ENCODE measurements at places on chromosomes 1 and 21.

- no peak for DNase-seq
Observed at GRCh38 chr1:208848854-208849253, 604.7 kb upstream of the PLXNA2 start.

DNA sequence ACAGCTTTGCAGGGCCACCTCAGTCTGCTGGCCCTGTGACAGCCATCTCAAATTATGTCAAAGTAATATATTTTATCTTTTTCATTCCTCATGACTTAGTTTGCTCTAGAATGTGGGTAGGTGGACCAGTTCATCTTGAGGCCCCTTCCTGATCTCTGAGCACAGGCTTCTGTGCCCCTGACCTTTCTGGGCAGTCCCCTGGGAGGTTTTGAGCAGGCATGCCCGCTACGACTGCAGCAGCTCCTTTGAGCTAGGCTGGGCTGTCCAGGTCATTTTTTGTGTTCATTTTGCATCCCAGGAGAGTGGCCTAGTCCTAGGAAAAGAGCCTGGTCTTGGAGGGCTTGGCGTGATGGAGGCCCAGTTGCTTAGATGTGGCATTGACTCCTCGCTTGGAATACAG lies 42.7 kb downstream of the EIF2D start:
- DNase-seq: no peak

DNA sequence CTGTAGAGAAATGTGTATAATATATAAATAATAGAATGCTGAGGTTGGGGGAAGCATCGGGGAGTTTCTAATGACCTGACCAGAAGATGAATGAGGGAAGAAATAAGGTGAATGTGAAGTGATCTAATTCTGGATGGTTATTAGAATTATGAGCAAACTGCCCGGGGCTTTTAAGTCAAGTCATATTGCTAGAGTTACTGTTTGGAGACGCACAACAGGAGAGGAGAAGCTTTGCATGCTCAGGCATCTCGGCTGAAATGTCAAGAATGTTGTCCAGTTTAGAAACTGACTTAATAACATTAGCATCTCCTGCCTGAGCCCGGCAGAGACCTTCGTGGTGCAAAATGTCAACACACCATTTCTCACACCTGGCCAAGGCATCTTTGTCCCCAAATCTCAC lies 119.1 kb downstream of the RRAGC start:
- no peak for DNase-seq

GRCh38 chr1:107795441-107795840 lies 169.5 kb downstream of the VAV3 start:
- DNase-seq: no peak

- DNase-seq: peak; percentile 60
Observed at GRCh38 chr1:115668579-115668978, 26.8 kb downstream of the VANGL1 start.

DNA sequence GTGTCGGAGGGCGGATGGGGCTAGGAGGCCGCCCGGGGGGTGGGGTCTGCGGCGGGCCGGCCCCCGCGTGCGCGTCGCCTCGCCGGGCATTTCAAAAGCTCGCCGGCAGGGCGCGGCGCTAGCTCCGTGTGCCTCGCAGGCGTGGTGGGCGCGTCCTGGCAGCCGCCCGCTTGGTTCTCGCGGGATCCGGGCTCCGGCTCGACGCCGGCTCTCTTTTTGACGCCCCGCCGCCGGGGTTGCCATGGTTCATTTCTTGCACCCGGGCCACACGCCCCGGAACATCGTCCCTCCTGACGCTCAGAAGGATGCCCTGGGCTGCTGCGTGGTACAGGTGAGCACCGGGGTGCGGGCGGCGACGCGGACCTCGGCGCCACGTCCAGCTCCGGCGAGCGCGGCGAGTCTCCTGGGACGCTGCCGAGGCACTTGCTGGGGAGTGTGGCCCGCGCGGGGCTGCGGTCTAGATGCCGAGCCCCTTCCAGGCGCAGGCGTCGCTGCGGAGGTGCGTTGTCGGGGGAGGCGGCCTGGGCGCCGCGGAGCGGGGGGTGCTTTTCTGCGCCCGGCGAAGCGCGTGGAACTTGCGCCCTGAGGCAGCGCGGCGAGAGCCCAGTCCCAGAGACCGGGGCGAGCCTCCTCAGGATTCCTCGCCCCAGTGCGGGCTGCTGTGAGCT lies at the start of gene ZYG11A:
Gene ZYG11A, plus strand, starts transcription at position 118 of the 668 bp plus-strand sequence. Its CDS starts 124 bp downstream, at position 242.
- DNase-seq: peak; percentile 39

- no peak for DNase-seq
Observed at GRCh38 chr1:245946905-245947304, 560.2 kb downstream of the SMYD3 start.

GRCh38 chr1:2037314-2037979 lies 12.8 kb upstream of the PRKCZ start:
- no peak for DNase-seq

DNA sequence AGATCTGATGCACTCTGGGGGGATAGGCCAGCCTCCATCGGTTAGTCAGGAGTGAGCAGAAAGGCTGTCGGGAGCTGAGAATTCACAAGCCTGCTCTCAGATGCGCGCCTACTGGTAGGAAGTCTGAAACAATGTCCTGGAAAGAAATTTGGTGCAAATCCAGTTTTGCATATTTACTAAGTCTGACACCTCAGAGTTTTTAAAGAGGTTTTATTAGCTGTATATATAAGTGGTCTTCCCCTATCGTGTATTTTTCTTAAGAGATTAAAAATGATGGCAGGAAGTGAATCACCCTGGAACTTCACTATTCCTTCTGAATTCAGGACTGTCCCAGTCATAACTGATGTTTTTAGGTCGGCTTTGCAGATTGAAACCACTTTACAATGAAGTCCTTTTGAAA lies 99.8 kb upstream of the C1orf105 start:
- DNase-seq: peak; percentile 55

- no peak for DNase-seq
Observed at GRCh38 chr1:72117621-72118020, 164.7 kb downstream of the NEGR1 start.

DNA sequence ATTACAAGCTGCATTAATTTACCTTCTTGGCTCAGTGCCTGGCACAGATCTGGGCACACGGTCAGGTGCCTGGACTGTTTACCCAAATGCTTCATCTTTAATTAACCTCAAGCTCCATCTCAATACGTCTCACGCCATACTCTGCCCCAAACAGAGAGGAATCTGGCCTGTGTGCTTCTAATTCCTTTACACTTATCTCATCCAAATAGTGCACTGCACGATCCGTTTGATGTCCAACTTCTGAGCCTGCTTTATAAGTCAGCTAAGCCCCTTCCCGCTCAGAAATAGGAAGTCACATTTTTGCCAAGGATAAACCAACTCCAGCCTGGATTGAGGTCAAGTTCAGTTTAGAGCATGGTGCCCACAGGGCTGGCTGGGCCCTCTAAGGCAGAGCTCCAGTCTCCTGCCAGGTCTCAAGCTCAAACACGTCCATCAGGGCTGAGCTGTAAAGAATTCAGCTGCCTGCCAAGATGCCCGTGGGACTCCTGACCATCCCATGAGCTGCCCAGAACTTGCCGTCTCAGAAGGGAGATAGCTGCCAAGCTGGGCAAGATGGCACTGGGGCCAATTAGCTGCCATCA lies 233.5 kb downstream of the TRABD2B start:
- no peak for DNase-seq

- peak; percentile 33 for DNase-seq
Observed at GRCh38 chr1:203216274-203217138, 13.0 kb downstream of the CHIT1 start.

DNA sequence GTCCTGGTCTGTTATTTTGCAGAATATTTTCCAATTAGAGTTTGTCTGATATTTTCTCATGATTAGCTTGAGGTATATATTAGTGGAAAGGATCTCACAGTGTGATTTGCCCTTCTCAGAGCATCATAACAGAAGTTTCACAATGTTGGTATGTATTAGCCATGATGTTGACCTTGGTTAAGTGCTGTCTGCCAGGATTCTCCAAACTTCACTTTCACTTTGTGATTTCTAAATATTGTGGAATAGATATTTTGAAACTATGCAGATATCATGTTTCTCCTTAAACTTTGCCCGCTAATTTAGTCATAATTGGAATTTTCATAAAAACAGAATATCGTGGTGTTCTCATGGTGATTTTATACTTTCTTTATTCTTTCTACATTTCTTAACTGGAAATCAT lies 98.0 kb upstream of the DEPDC1 start:
- no peak for DNase-seq

DNA sequence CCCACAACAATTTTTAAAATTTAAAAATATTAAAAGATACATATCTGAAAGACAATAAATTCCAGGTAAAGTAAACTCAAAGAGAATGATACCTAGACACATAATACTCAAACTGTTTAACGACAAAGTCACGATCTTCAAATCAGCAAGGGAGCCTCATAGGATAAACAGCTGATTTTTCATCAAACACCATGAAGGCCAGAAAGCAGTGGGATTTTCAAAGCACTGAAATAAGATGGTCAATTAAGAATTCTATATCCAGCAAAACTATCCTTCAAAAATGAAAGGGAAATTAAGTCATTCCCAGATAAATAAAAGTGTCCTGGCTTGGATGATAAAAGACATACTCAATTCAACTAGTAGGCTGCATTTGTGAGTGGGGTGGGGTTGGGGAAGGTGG lies 100.5 kb downstream of the TIAM1 start:
- DNase-seq: no peak

DNA sequence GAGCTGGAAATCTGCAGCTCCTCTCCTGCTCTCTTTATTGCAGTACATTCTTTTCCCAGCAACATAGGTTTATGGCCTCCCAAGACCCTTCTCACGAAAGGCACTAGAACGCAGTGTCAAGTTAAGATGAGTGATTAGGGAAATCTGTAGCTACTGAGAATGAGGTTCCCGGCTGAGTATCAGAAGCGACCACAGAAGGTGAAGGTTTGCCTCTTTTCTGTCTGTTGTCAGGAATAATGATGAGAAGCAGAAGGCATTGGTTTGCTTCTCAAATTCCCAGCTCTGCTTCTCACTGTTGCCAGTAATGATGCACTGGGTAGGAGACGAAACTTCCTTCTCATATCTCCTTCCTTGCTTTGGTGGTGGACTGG lies 128.4 kb downstream of the NTMT2 start:
- DNase-seq: peak; percentile 81

GRCh38 chr1:77582905-77583304 lies 99.6 kb downstream of the ZZZ3 start:
- DNase-seq: no peak

- DNase-seq: no peak
Observed at GRCh38 chr1:63223426-63223825, 98.9 kb upstream of the FOXD3 start.

GRCh38 chr1:4108331-4108730 lies 208.3 kb upstream of the C1orf174 start:
- DNase-seq: no peak

GRCh38 chr21:37224861-37225839 lies 42.0 kb downstream of the VPS26C start:
- DNase-seq: no peak

- DNase-seq: no peak
Observed at GRCh38 chr1:111192074-111192473, 8.4 kb downstream of the DENND2D start.

DNA sequence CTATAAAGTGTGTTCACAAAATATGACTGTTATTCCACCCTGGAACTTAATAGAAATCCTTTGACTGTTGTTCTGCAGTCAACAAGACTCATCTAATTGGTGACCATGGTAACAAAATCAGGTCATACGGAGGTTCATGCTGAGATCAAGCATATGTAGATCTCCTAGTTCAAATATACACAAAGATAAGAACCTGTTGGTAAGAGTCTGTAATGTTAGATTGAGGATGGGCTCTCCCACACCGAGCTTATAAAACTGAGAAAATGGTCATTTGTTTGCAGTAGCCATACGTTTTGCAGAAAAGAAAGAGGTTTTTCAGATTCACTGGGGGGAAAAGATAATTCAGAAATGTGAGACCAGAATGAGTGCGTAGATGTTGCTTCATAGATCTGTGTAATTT lies 468.1 kb downstream of the RPS6KC1 start:
- DNase-seq: no peak

DNA sequence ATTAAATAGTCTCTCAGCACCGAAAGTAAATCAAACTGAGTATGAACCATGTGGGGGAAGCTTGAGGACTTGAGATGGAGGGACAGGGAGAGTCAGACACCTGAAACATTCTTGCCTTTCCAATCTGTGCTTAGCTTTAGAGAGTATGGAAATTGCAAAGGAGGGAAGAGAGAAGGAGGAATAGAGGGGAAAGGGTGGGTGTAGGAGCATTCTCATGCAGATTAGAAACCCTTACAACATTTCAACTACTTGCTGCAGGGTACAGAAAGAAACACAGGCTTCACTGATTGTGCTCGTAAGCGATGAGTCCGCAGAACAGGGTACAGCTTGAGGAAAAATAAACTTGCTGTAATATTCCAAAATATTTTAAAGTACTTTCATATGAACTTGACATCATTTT lies 73.8 kb downstream of the NIBAN1 start:
- no peak for DNase-seq

DNA sequence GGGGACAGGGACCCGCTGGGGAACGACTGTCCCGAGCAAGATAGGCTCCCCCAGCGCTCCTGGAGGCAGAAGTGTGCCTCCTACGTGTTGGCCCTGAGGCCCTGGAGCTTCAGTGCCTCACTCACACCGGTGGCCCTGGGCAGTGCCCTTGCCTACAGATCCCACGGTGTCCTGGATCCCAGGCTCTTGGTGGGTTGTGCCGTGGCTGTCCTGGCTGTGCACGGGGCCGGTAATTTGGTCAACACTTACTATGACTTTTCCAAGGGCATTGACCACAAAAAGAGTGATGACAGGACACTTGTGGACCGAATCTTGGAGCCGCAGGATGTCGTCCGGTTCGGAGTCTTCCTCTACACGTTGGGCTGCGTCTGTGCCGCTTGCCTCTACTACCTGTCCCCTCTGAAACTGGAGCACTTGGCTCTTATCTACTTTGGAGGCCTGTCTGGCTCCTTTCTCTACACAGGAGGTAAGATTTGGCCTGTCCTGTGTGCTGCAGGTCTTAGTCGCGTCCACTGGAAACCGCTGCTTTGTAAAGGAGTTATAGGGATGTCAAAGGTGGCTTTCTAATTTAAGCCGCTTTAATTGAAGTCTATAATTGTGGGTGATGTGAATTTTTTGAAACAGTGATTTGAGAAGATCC lies 717 bp downstream of the UBIAD1 start:
- no peak for DNase-seq

GRCh38 chr1:246121533-246121932 lies 385.5 kb downstream of the SMYD3 start:
- no peak for DNase-seq

GRCh38 chr1:76919085-76919484 lies 51.8 kb downstream of the ST6GALNAC5 start:
- DNase-seq: no peak

DNA sequence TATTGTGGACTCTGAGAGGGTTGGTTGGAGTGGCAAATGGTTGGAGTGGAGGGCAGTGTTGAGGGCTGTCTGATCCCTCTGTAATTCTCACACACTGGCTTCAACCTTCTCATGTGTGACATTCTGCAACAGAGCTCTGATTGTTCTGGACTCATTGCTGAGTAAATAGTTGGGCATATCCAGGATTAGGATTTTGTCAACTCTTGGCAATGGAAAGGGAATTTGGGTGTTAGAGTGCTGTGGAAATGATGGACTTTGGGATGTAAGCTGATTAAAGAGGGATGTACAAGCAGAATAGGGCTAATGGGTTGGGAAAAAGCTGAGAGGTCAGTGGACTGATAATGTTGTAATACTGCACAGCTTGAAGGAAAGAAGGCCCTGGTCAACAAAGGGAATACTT lies 16.5 kb downstream of the TLCD4 start:
- DNase-seq: no peak
